Activated T-cell treated with anti-CD3 and anti-CD28 coated beads, Interleukin-2, amount 50 U/mL, for 4 hours (primary cell): ENCODE measurements at places on chromosomes 16 and 17. TPM values are rescaled to one million over a fixed set of nuclear protein-coding genes. Genes with fewer than 3 reads are reported as not detected.

DNA sequence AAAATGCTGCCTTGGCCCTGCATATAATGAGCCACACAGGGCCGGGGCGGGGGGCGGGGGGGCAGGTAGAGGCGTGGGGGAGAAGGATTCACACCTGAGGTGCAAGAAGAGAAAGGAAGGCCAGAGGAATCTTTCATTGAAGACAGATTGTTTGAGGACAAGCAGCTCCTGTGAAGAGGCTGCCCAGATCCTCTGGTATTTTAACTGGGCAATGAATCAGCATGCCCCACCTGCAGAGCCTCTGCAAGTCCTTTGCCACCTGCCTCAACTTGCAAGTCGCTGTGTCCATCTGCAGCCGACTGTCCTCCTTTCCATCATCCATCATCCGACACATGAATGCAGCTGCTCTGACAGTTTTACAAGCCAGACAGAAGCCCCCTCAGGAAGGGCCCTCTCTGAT lies 1.2 kb upstream of the SOST start:
- no peak for DNase-seq

DNA sequence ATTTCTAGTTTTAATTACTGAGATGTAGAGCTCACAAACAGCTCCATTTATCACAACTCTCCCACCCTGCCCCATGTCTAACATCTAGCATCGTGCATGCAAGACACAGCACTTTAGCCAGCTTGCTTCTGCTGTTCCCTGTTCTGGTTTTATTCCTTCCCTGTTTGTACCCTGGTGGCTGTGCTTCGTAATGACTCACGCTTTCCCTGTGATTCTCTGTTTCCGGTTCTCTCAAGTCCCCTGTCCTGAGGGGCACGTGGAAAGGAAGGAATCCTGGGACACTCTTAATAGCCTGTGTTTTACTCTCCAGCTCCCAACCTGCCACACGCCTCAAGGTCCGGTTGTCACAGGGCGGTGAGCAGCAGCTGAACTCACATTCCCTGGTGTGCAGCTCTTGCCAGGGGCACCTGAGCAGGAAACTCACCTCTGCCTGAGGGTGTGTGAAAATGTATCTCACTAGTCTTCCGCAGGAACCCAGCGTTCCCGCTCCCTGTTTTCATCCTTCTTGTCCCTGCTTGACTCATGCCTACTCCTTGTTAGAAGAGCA lies 10.6 kb downstream of the SHISA6 start:
- no peak for DNase-seq

The TP53TG3F gene
- total RNA-seq = not detected

The ESRP2 gene
- total RNA-seq = 0.53 TPM

- DNase-seq = no peak
These were observed 21.3 kb downstream of the DEF8 start for GRCh38 chr16:89969741-89970410.

DNA sequence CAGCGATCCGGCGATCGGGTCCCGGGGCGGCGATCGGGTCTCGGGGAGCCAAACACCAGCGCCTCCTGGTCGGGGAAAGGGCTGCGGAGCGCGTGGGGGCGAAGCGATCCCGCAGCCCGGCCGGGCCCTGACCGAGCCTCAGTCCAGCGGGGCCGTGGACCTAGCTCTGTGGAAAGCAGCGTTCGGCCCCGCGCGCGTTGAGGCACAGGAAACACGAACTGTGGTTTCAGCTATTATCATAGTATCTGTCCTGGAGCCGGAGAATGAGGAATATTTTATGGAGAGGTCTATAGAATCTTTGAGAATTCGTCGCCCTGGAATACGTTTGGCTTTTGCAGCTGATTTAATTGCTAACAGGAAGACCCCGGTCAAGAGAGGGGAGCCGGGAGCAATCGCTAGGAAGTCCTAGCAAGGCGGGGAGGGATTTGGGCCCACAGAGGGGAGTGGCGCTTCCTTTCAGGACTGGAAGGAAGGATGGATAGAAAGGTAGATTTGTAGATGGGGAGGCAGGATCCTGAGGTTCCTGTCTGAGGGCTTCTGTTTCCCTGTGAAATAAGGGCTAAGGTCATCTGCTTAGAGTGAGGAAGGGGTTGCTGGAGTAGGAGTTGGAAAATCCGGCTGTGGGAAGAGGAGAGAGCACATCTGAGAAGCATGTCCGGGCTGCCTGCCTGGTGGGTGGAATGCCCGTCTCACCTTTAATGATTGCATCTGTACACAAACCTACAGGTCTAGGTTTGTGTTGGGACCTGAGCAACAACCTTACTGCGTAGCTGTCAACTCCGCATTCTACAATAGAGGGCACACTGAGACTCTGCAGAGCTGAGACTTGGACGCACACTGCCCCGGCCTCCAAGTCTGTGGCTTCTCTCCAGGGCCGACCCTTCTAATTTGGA lies 770 bp downstream of the CCNF start:
- no peak for DNase-seq

- no peak for DNase-seq
These were observed 366.3 kb downstream of the WWOX start for GRCh38 chr16:78465730-78466129.

GRCh38 chr17:72266112-72266775 lies 145.4 kb downstream of the SOX9 start:
- DNase-seq = no peak

GRCh38 chr16:57852189-57852588 lies 49.9 kb upstream of the KIFC3 start:
- no peak for DNase-seq

The SLC16A13 gene
- total RNA-seq = 7.0 TPM

The TMC6 gene
- 79.1 TPM for total RNA-seq

The KRTAP2-2 gene
- not detected for total RNA-seq

DNA sequence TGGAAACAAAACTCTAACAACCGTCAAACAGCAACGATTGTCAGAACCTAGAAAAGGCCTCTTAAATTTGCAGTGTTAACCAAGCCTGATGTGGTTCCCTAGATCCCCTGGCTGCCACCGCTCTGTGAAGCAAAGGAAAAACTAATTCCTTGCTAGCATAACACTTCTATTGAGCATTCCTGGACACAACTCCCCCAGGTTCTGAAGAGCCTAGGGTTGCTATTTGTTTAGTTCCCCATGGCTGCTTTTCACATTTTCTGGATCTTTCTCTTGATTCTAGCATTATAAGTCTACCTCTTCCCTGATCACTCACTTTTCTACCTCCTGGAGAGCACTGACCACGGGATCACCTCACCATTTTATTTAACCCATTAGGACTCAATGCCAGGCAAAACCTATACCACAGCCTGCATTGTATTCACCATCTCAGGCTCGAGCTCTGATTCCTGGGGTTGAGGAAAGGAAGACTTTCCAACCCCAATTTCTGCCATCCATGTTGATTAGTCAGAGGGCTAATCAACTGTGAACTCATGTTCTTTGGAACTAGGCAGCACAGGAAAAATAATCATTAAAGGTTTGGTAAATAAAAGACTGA lies 692 bp upstream of the KCNJ16 start:
- DNase-seq = no peak

DNA sequence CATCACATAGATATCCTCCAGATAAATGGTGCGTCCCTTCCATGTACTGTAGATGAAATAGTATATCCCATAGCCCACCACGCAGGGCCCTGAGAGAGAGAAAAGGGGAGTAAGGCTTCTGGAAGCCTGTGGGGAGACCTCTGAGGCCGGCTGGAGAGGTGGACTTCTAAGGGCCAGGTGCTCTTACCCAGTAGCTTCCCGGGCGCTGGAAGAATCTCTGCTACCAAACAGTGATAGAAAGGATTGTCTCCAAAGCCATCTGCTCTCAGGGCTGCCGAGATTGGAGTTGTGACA lies 718 bp downstream of the SAT2 start:
- DNase-seq = no peak
